GM03348 (cell line): ENCODE measurements at places on chromosomes 5 and 9.
A peak's percentile ranks its signal among the peaks of the same experiment; 100 is the strongest.

GRCh38 chr9:114367772-114368569, 19.8 kb downstream of the AKNA start:
- no peak for DNase-seq

- no peak for DNase-seq
Measured at GRCh38 chr5:57658018-57658417, 175.4 kb upstream of the ACTBL2 start.

DNA sequence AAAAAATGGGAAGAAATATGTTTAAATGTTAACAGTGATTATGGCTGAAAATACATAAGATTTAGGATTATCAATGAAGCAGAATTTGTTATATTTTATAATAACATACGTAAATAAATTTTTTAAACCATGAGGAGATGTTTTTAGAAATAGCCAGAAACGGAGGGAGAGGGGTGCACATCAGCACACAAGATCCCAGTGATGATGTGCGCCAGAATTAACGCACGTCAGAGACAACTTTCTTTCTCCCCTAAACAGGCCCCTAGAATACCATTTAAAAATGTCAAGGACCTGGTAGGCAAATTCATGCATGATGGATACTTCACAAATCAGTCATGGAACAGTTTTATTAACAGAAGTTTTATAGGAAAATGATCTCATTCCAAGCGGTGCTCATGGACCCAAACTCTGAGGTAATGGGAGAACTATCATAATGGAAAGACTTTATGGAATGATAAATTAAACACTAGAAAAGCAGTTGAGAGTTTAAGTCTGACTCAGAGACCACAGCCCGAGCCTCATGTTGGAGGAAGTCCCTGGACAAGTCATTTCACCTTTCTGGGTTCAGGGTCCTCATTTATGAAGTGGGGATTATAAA, 258.9 kb upstream of the GAS1 start:
- peak; percentile 29 for DNase-seq

GRCh38 chr5:139177809-139178588, 20.2 kb downstream of the SIL1 start:
- no peak for DNase-seq

DNA sequence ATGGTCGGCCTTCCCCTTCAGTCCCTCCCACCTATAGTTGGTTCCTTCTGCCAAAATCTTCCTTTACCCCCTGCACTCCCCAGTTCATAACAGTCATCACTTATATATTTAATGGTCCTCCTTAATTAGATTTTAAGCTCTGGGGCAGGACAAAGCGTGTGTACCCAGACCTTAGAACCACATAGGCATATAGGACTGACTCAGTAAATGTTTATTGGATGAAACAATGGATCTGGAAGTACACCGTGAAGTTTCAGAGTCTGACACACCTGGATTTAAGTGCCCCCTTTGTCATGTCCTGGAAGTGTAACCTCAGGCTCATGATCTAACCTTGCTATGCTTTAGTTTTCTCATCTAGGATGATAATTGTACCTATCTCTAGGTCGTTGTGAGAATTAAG, 32.0 kb downstream of the STARD4 start:
- DNase-seq, result no peak

GRCh38 chr9:121538221-121538620, 38.6 kb upstream of the GGTA1 start:
- no peak for DNase-seq

DNA sequence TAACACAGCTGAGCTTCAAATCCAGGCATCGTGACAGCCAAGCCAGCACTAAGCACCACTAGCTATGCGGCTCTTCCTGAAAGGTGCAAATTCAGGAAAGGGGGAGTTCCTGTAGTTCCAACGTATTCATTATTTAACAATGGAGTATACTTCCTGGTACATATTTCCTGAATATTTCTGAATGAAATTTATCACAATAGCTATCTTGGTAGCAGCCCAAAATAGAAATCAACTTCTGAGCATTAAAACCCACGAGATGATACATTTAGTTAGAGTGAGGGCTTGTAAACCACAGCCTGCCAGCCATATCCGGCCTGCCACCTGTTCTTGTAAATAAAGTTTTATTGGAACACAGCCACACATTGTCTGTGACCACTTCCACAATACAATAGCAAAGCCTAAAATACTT, 109.7 kb upstream of the RETREG1 start:
- no peak for DNase-seq

DNA sequence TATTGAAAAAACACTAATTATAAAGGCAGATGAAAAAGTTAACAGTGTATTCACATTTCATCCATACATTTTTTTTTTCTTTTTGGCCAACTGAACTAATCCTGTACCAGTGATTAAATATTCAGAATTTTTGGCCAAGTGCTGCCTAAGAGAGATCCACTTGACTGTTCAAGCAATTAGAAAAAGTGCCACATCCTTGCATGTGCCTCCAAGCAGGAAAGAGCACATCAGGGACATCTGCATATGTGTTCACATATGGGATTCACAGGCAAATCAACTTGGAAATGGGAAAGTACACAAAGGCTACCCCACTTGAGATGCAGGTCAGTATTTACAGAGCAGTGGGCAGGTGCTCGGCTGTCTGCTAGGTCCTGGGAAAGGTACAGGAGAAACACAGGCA, 163.3 kb upstream of the LHFPL2 start:
- no peak for DNase-seq

GRCh38 chr9:117021906-117022305, 334.8 kb downstream of the TRIM32 start:
- DNase-seq, result no peak

DNA sequence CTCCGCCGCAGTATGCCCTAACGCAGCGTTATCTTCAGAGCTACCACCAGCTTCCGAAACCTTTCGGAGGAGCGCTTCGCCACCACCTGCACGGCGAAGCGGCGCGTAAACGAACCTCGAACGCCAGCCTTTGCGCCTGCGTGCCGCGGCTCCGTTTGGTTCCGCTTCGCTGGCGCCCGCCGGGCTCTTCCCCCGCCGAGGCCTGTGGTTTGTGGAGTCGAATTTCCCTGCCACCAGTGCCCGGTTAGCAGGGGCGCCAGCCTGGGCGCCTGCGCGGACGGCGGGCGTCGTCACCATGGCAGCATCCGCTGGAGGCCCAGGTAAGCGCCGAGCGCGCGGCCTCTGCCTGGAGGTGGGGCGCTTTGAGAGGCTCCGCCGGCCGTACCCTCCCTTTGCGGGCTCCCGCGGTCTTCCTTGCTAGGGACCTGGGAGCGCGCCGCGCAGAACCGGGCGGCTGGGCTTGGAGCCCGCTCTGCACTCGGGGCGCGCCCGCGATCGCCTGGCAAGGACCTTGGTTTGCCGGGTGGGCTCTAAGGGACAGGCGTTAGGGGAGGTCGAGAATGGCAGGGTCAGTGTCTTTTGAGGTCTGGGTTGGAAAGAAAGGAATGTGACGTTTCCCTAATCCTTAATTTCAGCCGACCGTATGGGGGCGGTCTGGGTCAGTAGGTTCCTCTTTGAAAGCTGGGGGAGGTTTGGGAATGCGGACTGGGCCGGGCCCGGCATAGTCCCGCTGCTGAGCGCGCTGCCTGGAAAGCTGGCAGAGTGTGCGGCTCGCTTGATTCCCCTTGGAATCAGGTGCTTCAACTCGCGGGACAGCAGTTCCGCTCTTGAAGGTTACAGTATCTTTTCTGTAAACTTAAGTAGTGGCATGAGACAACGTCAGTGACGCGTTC, at the start of gene FAM151B:
Gene FAM151B (plus strand): TSS at position 272 of the 893 bp plus-strand sequence. CDS start 24 bp downstream, at position 296.
- peak; percentile 95 for DNase-seq

GRCh38 chr9:130698514-130698913, 4.9 kb downstream of the EXOSC2 start:
- peak; percentile 31 for DNase-seq

DNA sequence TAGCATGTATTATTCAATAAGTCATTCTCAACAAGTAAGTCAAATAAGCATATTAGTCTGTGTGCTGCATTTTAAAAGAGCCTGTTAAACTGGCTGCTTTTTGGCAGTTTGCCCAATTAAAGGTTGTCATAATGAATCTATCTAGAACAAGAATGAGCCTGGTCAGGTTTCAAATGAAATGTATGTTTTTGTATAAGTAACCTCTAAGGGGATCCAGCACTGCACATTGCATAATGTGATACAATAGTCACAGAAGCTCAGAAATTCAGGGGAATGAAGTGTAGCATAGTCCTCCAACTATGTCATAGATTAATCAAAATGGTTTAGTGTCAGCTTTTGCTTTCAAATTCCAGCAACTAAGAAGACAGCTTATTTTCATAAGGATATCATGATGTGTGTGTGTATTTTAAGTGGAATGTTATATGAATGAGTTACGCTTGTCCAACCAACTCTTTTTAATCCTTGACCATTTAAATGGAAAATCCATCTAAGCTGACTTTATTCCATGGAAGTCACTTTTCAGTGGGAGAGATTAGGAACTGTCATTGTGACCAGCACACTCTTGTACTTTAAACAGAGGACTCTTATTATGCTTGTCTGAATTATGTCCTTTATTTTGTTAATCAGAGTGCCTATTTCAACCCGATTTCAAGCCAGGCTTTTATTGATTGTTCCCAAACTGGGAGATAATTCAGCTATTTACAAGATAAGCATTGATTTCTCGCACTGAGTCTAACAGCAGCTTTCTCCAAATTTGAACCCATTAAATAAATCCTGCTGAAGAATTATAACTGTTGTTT, 283.9 kb upstream of the ADAMTSL1 start:
- DNase-seq, result no peak

- no peak for DNase-seq
Measured at GRCh38 chr9:78939311-78940065, 632.3 kb upstream of the TLE4 start.

GRCh38 chr9:121447321-121447834, 52.3 kb downstream of the GGTA1 start:
- DNase-seq, result peak; percentile 65

GRCh38 chr5:75706775-75707174, 10.5 kb downstream of the POC5 start:
- no peak for DNase-seq

GRCh38 chr5:72064801-72065570, 42.3 kb upstream of the MAP1B start:
- DNase-seq, result no peak

GRCh38 chr5:16673241-16674201, 56.7 kb upstream of the RETREG1 start:
- DNase-seq, result no peak

DNA sequence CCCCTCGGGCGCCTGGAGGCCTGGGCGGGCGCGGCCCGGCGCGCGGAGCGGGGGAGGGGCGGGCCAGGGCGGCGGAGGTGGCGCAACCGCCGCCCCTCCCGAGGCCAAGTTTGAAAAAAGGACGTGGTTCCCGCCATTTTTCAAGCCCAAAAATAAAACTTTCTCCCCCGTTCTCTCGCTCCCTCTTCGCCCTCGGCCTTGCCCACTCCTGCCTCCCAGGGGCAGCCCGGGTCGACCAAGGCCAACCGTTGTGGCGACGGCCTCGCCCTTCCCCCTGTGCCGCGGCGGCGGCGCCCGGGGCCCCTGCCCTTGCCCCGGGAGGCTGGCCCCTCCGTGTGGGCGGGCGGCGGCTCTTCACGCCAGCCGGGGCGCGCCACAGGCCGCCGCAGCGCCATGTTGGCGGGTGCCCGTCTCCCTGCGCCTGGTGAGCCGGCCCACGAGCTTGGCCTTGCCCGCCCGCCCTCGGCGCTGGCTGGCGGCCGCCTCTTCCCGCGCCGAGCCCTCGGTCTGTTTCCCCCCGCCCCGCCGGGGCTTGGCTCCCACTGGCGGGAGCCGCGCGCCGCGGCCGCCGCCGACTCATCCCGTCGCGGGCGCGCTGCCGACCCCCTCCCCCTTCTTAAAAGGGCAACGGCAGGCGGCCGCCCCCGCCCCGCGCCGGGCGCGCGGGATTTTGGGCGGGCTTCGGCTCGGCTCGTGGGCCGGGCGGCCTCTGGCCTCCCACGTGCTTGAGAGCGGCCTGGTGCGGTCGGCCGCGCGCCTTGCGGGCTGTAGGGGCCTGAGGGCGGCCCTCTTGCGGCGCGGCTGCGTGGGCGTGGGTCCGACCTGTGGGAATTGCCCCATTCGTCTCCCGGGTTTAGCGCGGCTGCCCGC, 1.3 kb downstream of the ANP32B start:
- peak; percentile 93 for DNase-seq

- DNase-seq, result no peak
Measured at GRCh38 chr5:134506054-134507039, 19.1 kb upstream of the JADE2 start.

- DNase-seq, result no peak
Measured at GRCh38 chr9:33227741-33228140, 12.2 kb upstream of the SPINK4 start.

GRCh38 chr9:24071716-24072115, 245.7 kb upstream of the ELAVL2 start:
- no peak for DNase-seq

- peak; percentile 85 for DNase-seq
Measured at GRCh38 chr5:143051244-143052058, 281.3 kb downstream of the ARHGAP26 start.

DNA sequence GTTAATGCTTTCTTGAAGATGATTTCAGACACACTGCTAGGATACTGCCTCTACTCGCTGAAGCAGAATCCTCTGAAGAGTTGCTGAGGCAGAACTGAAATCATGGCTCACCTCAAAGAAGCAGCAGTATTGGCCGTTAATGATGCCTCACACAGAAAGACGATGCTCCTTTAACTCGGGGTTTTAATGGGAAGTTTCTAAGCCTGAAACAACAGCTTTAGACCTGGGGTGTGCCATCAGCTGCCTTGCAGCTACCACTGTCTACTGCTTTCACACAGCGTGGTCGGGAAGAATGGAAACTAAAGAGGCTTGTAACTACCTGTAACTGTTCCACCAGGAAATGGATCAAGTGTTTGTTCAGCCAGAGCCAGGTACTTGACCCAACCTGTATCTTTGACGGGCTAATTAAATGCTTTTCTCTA, at the start of gene CTXN3:
Gene CTXN3 (plus strand): TSS at position 65 of the 422 bp plus-strand sequence. CDS start 8,440 bp downstream, outside the sequence.
- DNase-seq, result no peak

- DNase-seq, result no peak
Measured at GRCh38 chr5:11962122-11962521, 57.9 kb upstream of the CTNND2 start.

DNA sequence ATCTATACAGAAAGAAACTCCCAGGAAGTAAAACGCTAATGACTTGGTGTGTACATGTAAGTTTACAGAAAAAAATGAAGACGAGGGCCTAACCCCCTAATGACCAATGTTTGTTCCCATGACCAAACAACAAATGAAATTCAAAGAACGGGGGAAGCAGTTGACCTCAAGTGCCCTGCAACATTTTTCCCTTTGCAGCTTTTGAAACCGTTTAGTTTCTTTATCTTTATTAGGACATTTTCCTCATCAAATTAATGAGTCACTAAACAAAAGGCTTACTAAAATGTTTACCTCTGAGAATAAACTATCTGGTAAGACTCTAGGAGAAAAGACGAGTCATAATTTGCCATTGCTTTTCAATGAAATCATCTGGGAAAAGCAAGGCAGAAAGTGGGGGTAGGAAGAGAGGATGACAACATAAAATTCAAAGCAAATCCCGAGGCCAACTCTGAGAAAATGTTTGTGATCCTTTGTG, 57.4 kb downstream of the LHFPL2 start:
- peak; percentile 56 for DNase-seq

- no peak for DNase-seq
Measured at GRCh38 chr5:169336242-169336641, 35.3 kb upstream of the SLIT3 start.

DNA sequence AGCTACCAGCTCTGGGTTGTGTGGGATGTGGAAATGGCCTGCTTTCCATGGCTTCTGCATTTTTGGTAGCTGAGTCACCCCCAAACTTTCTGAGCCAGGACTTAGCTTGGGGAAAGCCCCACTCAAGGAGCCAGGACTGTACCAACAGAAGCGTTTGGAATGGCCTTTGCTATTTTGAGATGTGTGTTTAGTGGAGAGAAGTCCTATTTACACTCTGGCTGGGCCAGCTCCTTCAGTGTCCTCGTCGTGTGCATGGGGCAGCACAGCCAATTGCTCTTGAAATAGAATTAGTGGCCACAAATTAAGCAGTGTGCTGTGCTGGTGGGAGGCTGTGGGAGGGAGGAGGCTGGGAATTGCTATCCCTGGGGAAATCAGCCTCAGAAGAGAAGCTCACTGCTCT, 51.6 kb downstream of the ENTREP1 start:
- peak; percentile 86 for DNase-seq
